Stimulated activated CD4-positive, alpha-beta T cell treated with anti-CD3 and anti-CD28 coated beads, TNF-alpha, amount 100 ng/mL, for 24 hours (primary cell): ENCODE measurements at places on chromosomes 3 and 15.

DNA sequence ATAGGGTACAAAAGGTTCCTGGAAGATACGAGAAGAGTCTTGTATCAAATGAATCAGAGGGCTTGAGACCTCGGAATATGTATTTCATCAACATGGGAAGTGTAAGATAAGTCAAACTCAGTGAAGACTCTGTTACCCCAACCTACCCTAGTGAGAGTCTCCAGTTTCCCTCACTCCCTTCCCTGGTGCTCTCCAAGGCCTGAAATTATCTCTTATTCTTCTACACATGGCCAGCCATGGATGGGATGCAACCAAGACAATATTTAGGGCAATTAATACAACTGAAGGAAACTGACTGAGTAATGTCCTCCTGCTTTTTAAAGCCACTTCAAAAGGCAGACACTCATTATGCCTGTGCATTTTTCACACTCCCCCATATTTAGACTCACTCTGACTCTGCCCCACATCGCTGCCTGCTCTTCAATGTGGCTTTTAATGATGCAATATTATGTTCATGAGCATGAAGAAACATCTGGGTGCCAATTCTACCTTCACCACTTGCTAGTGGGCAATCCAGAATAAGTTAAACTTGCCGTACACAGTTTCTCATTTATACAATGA, 137.1 kb upstream of the THBS1 start:
- no peak for DNase-seq

DNA sequence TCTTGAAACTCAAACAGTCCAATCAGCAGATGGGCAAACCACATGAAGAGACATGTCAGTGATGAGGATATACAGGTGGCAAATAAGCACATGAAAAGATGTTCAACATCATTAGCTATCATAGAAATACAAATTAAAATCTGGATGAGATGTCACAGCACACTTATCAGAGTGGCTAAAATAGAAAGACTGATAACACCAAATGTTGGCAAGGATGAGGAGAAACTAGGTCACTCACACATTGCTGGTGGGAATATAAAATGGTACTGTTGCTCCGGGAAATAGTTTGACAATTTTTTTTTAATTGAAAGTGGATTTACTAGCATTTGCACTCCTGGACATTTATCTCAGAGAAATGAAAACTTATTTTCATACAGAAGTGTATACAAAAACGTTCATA, 8.4 kb downstream of the PGPEP1L start:
- DNase-seq, result no peak

- no peak for DNase-seq
These were observed 273.0 kb upstream of the COL8A1 start for GRCh38 chr3:99365396-99365795.

DNA sequence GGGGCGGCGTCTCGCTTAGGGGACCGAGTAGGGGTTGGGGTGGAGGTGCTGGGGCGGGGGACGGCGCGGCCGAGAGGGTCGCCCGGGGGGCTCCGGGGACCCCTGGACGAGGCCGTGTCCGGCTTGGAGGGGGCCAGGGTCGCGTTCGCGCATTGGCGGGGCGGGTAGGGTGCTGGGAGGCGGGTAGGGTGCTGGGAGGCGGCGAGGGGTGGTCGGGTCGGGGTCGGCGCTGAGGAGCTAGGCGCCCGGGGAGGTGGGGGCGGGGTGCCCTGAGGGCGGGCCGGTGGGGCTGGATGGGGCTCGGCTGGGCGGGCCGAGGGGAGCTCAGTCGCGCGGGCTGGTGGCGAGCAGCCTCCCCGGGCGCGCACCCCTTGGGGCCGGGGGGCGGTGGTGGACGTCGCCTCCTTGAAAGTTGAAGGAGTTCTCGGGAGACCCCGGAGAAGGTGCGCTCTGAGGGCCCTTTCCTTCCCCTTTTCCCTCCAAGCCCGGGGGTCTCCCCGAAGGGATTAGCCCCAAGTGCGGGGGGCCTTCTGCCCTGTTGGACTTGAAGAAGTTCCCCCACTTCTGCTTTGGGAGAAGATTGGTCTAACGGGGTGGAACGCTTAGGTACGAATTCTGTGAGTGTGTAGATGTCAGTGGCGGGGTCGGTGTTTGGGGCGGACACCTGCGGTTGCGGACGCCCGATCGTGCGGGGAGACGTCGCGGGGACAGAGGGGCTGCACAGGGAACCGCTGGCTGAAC, 543 bp downstream of the MEF2A start:
- no peak for DNase-seq

GRCh38 chr3:10546820-10547263, 41.5 kb upstream of the ATP2B2 start:
- no peak for DNase-seq

DNA sequence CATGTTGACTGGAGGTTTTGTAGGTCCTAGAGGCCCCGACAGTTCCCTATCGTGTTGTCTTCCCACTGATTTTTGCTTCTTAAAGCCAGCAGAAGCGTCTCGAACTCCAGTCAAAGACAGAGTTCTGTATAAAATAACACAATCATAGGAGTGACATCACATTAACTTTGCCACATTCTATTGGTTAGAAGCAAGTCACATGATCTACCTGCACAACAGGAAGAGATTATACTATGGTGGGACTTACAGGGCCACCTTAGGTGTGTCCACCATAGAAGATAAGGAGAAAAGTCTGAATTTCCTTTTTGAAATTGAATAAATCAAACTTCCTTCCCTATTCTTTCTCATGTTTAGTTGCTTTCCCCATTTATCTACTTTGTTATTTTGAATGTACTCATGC, 365.5 kb downstream of the GRM7 start:
- DNase-seq, result no peak

GRCh38 chr3:24523215-24523614, 28.6 kb upstream of the THRB start:
- no peak for DNase-seq

DNA sequence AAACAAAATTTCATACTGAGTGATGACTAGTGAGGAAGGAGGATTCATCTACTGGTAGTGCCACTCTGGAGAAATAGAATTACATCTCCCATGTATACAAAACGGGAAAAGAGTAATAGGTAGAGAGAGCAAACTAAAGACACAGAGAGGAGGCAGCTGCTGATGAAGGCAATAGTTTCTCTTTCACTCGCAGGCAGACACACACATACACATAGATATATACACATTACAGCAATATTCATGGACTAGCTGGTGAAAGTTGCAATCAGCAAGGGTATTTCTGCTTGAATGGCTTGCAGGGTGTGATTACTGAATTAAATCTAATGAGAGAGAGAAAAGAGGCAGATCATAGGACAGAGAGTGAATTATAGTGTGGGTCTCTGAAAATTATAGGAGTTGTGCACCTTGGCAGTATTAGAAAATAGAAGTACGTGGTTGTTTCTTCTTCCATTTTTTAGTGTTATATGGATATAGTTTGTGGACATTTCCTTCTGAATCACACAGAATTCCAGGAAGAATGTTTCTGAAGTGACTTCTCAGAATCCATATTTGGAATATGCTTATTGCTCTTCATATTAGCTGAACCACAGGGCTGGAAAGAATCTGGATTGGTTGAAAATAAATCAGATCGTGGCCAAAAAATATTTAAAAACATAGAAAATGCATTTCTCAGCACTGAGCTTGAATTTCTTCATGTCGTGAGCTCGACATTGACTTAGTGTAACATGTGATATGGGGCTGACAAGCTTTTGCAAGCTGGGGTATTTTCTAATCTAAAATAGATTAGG, 991.2 kb downstream of the TUSC7 start:
- no peak for DNase-seq

- DNase-seq, result no peak
These were observed 211.1 kb downstream of the SLC9A9 start for GRCh38 chr3:143637133-143637532.

DNA sequence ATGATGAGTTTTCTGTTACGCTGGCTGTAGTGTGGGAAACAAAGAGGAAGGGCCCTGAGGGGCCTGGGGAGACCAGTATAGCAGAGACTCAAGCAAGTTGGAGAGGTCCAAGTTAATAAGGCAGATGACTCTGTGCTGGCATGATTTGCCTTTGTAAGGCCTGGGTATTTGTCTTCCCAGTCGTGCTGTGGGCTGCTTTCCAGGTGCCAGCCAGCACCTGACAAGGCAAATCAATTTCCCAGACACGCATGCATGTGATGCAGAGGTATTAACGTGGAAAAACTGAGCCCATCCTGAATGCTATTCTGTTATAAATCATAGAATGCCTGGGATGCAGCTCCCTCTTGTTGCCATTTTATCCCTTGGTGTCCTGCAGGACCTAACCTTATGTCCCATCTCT, 175.6 kb downstream of the MFSD1 start:
- DNase-seq, result no peak

GRCh38 chr3:31673950-31674349, 141.2 kb downstream of the STT3B start:
- no peak for DNase-seq

DNA sequence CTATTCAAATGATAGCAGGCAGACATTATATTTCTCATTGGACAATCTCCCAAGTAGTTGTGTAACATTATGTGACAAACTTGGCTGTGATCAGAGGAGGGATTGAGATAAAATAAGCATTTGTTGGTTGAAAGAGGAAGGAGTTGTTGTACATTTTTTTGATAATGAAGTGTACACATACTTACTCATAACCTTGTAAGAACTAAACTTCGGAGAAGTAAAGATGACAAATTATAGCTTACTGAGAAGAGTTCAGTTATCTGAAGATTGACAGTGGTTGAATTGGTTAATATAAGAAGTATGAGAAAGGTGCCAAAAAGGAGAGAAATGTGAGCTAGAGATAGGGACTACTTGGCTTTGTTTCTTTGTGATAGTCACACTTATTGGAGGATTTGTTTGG, 32.6 kb downstream of the STT3B start:
- no peak for DNase-seq

DNA sequence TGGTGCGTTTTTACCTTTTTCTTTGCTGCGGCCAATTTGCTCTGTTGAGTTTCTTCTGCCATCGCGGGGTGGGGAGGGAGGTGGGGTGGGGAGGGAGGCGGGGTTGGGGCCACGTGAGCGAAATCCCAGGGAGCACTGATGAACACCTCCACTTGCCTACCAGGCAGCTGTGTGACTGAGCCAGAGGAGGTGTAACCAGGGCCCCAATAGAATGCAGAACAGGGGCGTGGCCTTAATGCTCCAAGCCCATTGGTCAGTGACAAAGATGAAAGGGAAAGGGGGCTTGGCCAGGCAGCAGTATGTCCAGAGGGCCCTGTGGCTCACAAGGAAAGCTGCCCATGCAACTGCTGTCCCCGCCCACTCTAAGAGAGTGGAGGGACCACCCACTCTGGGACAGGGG, 21.4 kb upstream of the OR4F6 start:
- no peak for DNase-seq

GRCh38 chr3:135268941-135269532, 474.0 kb downstream of the EPHB1 start:
- no peak for DNase-seq

- DNase-seq, result no peak
These were observed 34.9 kb downstream of the EDEM1 start for GRCh38 chr3:5222283-5223005.

- DNase-seq, result no peak
These were observed 15.6 kb downstream of the CYP19A1 start for GRCh38 chr15:51322621-51323296.

GRCh38 chr3:106006001-106006400, 137.2 kb upstream of the CBLB start:
- no peak for DNase-seq

- no peak for DNase-seq
These were observed 57.2 kb downstream of the EFCAB12 start for GRCh38 chr3:129371041-129371826.

- no peak for DNase-seq
These were observed 72.5 kb upstream of the POLG start for GRCh38 chr15:89406940-89407607.

- DNase-seq, result no peak
These were observed 836.2 kb downstream of the AGBL1 start for GRCh38 chr15:86915811-86916331.

DNA sequence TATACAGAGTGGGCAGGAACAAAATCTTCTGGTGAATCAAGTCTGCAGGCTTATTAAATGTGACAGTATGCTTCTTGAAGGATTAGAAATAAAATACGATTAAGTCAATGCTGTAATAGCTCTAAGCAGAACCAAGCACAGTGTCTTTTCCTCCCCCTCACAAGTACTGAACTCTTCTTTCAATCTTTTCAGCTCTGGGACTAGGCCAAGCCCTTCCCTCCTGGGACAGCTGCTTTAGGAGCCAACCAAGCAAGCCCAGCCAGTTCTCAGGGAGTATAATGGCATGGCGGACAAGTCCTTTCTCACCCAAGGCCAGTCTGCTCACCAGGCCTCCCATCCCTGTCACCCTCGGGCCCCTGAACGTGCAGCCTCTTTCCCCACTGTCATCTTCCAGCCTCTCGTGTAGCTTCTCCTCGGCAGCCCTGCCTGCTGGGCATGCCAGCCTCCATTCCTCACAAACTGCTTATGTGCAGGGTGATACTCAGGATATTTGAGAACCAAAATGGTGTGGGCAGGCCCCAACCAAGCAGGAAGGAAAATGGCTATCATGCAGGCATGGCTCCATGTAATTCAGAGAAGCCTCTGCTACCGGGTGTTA, 8.4 kb upstream of the PPP1R2 start:
- no peak for DNase-seq

DNA sequence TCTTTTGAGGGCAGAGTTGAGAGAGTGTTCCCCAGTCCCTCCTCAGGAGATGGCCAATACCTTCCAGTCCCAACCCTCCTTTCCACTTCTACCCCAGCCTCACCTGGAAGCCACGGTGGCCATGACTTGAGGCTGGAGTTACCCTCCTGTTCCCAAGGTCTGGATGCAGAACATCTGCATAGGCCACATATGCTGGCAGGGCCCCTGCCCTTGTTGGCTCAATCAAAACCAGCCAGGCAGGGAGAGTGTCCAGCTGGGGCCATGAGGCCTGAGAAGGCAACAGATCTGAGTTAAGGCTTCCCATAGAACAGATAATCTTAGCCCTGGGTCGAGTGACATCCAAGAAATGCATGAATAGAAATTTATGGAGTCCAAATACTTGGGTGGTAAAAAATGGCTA, 23.6 kb upstream of the VIPR1 start:
- no peak for DNase-seq

- no peak for DNase-seq
These were observed 61.8 kb upstream of the RPL32 start for GRCh38 chr3:12903000-12903800.

- DNase-seq, result no peak
These were observed 3.8 kb downstream of the SERPINI1 start for GRCh38 chr3:167739190-167739810.

- DNase-seq, result no peak
These were observed 15.7 kb downstream of the ACAN start for GRCh38 chr15:88818920-88819319.

- DNase-seq, result no peak
These were observed 647.2 kb upstream of the BCHE start for GRCh38 chr3:166484470-166484869.

- no peak for DNase-seq
These were observed 73.5 kb downstream of the DAPK2 start for GRCh38 chr15:63972801-63973200.
